ENCODE measurements at places on chromosomes 2 and 18. TPM values are rescaled to one million over a fixed set of nuclear protein-coding genes. Genes with fewer than 3 reads are reported as not detected.

The G6PC2 gene
- total RNA-seq: 0.35 TPM

The ANXA4 gene
- 58.3 TPM for total RNA-seq

The SLC39A6 gene
- 54.9 TPM for total RNA-seq

The SPR gene
- 38.6 TPM for total RNA-seq

The NOP58 gene
- 60.1 TPM for total RNA-seq

The ABCA12 gene
- total RNA-seq: not detected

The HTR2B gene
- 2.2 TPM for total RNA-seq

The MC5R gene
- total RNA-seq: not detected

The UCN gene
- 1.0 TPM for total RNA-seq

The RHBDD1 gene
- total RNA-seq: 31.9 TPM

The TTC31 gene
- 16.8 TPM for total RNA-seq

DNA sequence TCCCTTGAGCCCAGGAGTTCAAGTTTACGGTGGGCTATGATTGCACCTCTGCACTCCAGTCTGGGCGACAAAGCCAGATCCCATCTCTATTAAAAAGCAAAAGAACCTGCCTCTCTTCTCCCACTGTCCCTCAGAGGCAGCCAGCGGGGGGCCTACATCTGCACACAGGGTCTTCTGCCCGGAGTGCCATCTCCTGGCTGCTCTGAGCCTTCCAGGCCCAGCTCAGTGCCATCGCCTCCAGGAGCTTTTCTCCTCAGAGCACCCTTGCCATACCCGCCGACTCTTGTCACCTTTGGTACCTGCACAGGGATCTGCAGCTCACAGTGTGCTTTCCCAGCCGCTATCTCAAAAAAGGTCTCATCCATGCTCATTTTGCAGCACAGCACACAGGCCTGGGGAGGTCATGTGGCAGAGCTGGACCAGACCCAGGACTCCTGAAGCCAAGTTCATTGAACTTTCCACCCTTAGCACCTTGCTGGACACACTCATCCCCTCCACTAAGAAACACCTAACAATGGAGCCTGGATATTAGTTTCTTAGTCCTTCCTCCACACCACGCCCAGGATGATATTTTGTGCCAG lies 186.3 kb downstream of the HAUS1 start:
- peak; percentile 51 for DNase-seq

DNA sequence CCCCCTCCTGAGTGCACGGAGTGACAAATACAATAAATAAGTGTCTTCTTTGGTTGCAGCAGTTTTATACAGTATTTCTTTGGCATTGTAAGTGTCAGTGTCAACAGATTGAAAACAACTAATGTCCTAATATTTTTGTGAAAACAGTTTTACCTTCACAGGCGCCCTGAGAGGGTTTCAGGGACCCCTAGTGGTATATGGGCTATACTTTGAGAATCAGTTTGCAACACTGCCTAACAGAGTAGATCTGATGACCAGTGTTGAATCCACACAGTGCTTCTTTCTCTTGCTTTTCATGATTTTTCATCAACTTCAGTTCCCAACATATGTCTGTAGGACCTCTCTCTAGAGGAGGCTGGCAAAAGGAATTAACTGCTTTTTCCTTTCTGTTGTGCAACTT lies 162.2 kb downstream of the PRPF40A start:
- no peak for DNase-seq

DNA sequence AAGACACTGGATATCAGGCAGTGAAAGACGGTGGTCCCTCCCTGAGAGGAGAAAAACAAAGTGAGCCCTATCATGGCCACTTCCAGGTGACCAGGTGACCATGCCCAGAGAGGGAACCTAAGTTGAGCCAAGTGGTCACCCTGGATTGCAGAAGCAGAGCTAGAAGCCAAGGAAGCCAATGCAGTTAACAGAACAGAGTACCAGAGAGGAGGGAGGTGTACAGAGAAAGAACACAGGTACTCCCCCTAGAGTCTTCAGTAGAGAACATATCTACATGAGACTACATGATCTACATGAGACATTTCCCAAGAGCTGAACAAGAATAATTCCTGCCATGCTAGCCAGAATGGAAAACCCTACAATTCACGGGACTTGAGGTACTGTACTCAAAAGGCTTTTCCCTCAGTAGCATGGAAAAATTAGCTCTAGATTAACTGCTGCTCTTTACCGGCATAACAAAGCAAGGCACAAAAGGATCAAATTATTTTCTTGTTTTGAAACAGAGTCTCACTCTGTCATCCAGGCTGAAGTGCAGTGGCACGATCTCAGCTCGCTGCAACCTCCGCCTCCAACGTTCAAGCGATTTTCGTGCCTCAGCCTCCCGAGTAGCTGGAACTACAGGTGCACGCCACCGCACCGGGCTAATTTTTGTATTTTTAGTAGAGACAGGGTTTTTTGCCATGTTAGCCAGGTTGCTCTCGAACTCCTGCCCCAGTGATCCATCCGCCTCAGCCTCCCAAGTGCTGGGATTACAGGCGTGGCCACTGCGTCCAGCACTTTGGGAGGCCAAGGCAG lies 23.5 kb downstream of the ROCK2 start:
- no peak for DNase-seq

DNA sequence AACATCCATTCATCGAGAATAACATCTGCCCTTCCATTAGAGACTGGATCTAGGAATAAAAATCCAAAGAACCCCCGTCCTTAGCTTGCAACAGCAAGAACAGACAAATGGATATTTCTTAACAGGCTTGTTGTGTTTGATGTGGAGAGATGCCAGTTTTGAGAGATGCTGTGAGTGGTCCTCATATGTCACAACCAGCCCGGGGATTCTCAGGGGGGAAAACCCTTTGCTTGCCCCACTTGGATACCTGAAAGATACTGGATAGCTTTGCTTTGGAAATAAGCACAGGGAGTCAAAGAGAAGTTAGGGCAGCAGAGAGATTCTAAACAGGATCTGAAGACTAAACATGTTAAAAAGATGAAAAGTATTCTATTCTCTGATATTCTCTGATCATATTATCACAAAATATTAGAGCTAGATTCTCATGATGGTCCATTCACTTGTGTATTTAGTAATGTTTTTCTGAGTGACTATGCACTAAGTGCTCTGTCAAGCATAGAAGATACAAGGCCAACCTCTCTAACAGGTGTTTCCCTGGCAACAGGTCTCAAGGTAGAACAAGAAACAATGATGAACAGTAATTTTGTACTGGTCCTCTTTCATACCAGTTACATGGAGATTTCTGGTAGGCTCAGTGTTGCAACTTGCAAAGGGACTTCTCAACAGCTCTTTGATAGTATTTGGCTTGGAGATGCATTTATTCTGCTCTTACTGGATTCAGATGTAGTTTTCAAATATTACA lies 348.2 kb downstream of the MYCN start:
- DNase-seq: no peak

GRCh38 chr2:44430342-44430741 lies 68.6 kb downstream of the CAMKMT start:
- DNase-seq: no peak

DNA sequence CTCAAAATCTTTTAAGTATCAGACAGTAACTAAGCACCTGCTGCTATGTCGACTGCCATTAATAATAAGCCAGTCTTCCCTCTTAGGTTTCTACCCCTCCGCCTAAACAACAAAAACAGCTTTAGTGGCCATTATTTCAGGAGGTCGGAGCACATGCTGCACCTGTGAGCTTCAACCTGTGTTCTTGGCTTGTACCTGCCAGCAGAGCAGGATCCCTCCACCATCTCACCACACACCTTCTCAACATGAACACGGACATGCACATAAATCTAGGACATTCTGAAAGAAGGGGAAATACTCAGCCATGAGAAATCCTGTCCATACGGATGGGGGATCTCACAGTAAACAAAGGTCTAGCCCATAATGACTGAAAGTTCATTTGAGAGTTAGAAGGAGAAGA lies 3.7 kb downstream of the CYB5A start:
- no peak for DNase-seq

DNA sequence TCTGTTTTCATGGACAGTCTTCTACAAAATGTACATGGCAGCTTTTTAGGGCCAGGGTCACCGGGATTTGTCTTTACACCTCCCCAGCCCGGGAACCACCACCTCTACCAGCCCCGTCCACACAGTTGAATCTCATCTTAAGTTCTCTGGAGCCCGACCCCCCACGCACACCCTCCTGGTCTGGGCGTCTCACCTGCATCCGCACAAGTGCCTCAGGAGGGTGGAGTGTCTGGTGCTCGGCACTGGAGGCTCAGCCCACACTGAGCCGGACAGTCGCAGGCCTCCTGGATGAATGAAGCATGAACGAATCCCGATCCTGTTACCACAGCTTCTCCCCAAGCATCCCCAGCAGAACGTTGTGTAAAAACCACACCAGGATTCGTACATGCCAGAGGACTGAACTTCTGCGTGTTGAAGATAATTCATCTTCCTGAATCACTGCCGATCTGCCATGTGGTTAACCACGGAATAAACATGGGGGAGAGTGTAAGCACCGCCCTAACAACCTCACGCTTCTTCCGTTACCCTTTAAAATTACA lies 162.0 kb downstream of the RTP5 start:
- DNase-seq: peak; percentile 45

- DNase-seq: no peak
Observed at GRCh38 chr2:237057893-237058300, 27.8 kb upstream of the COPS8 start.

- no peak for DNase-seq
Observed at GRCh38 chr2:73105511-73105971, 7.2 kb downstream of the RAB11FIP5 start.

GRCh38 chr18:79245517-79246001 lies 150.2 kb upstream of the NFATC1 start:
- DNase-seq: no peak

- no peak for DNase-seq
Observed at GRCh38 chr2:157880927-157881326, 4.8 kb upstream of the ACVR1 start.

DNA sequence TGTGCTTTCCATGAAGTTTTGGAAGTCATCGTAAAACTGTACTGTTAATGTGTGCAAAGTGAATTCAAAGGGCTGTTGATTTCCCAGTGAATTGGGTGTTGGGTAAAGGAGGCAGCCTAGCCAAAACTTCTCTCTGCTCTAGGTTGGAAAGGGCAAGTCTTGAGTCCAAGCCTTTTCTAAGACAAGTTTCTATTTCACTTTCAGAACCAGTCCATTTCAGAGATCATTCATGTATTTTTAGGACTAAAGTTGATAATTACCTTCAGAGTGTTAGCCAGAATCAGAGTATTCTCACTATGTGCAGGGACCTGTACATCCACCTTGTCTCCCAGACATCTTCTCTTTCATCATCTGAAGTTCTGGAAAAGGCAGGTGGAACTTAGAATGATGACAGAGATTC lies 636.1 kb upstream of the KLHL29 start:
- DNase-seq: no peak

DNA sequence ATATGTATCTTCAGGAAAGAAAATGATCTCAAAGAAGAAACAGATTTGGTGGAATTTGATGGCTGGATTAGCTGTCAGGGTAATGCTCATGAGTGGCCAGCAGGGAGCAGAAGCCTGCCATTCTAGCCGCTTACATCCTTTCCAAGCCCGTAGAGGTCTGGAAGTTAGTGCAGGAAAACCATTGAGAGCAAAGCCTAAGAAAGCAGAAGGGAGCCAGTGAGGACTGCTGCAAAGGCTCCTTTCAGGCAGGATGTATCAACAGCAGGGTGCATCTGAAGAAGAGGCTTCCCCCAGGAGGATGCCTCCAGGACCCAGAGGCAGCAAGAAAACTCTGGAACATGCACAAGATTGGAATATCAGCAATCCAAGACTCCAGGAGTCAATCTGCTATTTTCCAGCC lies 22.9 kb upstream of the LBH start:
- DNase-seq: peak; percentile 51

DNA sequence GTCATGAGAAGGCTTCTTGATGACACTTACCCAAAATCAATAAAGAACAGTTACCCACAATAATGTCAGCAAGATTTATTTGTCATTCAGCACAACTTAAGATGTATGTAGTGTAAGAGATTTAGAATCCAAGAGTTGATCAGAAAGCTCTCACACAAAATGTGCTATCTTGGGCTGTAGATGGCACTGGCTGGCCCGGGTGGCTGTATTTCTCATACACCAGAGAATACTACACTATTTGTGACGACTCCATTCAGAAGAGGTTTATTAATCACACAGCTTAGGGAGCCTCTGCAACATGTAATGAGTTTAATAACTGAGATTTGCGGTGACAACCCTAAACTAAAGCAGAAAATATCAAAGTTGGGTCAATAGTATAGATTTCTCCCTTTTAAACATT lies 530.4 kb upstream of the KLHL29 start:
- no peak for DNase-seq

GRCh38 chr2:152402780-152403759 lies 68.1 kb downstream of the FMNL2 start:
- no peak for DNase-seq

DNA sequence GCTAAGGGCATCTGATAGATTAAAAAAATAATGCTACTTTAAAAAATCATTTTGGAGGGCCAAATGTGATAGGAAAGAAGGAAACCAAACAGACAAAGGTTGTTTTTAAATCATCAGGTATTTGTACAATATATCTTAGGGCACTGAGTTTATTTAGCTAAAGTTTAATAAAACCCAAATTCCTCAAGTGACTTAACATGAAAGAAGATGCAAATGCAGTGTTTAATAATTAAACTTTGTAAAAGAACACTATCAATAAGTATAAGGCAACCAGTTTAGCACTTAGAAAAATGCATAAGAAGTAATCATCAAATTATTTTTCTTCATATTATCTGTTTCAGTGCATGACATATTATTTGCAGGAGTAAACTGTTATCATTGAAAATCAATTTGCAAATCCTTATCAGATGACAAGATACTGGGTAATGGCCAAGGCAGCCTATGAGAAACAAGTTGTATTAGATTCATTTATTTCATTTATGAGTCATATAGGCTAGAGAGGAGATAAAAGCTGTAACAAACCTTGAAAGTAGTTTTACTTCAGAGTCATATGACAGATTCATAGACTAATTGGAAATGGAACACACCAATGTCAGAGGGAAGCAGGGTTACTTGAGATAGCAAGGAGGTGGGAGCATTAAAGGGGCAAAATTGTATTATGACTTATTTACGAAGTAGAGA lies 165.5 kb downstream of the GCA start:
- DNase-seq: no peak

GRCh38 chr2:203002054-203002821 lies 12.4 kb upstream of the NBEAL1 start:
- no peak for DNase-seq

DNA sequence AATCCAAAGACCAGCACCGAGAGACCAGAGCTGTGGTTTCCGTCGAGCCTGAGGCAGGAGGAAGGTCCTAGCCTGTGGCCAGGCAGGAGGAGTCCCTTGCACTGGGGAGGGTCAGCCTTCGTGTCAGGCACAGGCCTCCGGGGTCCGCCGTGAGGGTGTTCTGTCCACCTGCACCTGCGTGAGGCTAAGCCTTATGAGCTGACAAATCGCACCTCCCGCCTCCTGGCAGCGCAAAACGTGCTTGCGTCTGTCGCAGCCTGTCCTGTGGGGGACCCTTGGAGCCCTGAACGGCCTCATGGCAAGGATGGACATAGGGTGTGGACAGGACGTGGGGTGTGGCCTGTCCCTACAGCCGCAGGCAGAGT lies 73.3 kb downstream of the KCNG2 start:
- DNase-seq: peak; percentile 88

GRCh38 chr18:77373730-77374445 lies 124.2 kb downstream of the GALR1 start:
- DNase-seq: no peak

Measured in mesenteric fat pad (tissue), 1 donor.